ENCODE measurements at places on chromosomes 1 and 21. TPM values are rescaled to one million over a fixed set of nuclear protein-coding genes. Genes with fewer than 3 reads are reported as not detected.

DNA sequence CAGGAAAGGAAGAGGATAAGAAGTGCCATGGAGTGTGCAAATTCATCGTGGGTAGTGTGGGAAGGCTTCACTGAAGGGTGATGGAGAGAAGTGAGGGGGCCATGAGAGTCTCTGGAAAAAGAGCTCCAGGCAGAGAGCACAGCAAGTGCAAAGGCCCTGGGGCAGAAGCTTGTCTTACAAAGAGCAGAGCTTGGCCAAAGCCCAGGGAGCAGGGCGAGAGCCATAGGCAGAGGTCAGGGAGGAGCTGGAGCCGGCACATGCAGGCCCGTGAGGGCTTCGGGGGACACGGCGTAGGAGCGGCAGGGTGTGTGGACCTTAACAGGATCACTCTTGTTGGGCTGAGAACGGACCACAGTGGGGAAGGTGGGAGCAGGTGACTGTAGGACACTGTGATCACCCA is 83.7 kb upstream of the EDN2 start:
- DNase-seq: no peak

DNA sequence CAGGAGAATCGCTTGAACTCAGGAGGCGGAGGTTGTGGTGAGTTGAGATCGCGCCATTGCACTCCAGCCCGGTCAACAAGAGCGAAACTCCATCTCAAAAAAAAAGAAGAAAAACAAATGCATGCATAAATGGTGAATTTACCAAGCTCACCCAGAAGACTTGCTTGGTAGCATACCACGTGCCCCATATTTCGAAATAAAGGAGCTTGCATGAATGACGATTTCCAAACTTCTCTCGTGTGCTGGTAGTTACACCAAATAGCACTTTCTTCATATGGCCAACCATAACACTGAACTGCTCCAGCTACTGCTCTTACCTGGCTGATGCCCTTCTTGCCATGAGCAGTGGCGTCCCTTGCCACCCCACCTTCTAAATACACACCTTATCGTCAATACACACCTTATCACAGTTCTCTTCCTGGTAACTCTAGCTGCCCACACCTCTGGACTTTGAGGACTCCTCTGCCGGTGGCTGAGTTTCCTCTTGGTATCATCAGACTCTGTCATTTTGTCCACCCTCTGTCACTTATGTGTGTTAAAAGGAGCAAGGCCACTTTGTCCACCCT is 2.8 kb downstream of the DOP1B start:
- DNase-seq: no peak

- DNase-seq: no peak
These were observed 5.7 kb upstream of the FYB2 start for GRCh38 chr1:56824938-56825337.

DNA sequence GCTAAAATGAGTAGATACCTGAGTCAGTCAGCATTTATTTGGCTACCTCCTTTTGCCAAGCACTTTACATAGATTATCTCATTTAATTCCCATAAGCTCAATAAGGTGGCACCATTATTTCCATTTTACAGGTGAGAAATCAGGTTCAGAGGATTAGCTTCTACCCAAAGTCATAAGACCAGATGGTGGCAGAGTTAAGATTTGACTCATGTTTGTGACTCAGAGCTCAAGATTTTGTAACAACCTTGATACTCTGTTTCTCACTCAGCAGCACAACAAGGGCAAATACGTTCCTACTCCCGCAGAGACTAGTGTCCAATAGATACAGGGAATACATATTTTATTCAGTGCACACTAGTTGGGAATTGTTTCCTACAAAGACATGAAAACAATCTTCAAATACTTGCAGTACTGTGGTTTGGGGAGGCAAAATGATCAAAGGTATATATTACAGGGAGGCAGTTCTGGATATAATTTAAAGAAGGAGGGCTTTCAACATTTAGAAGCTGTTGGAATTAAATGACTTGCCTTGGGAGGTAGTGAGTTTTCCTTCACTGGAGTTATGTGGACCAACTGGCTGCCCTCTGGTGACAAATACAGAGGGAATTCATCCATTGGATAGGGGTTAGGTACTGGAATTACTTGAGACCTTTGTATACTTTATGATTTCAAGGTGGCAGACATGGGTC is 3.6 kb downstream of the LEPR start:
- DNase-seq: no peak

DNA sequence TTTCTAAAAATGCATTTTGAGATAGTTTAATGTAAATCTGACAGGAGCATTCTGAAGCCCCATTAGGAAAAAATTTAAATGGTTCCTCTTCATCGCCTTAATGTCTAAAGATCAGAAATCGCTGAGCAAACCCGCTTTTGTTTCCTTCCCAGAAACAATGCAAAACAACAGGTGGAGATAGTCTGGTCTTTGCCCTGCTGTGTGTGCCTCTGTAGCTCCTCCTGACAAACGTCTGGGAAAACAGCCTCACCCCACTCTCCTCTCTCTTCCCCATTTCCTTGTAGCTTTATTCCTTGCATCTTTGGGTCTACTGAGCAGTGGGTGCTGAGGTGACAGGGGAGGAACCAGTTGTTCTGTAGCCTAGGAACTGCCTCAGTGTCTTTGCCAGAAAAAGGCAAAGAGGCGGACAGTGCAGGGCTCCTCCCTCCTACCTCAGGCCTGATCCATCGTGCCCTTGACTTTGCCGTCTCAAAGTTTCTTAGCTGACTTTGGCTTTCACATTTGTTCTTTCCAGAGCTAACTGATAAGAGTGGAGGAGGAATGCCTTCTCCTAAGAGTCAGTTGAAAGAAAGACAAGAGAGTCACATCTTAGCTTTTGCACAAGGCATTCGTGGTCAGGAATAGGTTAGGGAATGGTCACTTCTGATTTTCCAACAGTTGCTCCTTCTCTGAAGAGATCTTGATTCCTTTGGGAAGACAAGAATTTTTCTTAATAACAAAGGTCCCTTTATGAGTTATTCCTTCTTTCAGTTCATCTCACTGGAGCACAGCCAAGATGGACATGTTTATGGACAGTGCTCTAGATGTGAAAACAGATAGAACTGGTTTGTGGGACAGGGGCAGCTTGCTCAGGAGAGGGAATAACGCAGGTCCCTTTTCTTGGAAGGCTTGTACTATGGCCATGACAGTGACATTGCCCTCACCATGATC is 24.9 kb downstream of the SYT11 start:
- DNase-seq: no peak

GRCh38 chr1:185408700-185409270 is 91.7 kb upstream of the IVNS1ABP start:
- DNase-seq: no peak

GRCh38 chr1:77200806-77201205 is 18.4 kb downstream of the PIGK start:
- no peak for DNase-seq

DNA sequence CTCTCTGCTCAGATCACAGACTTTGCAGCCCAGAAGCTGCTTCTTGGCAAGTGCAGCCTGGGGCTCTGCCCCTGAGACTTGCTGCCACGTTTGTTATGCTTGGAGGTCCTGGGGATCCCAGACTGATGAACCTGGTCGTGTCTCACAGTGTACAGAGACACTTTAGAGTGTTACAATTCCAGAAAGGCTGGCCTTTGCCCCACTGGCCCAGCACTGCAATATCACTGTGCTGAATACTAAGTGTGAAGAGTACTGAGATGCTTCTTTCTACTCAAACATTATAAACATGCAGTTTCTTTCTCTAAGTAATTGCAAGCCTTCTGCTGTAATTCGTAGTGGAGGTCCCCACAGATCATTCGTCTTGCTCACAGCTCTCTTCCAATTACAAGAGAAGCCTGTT is 133.2 kb downstream of the MAP3K21 start:
- DNase-seq: no peak

- DNase-seq: no peak
These were observed 105.8 kb downstream of the COLGALT2 start for GRCh38 chr1:183931646-183932271.

DNA sequence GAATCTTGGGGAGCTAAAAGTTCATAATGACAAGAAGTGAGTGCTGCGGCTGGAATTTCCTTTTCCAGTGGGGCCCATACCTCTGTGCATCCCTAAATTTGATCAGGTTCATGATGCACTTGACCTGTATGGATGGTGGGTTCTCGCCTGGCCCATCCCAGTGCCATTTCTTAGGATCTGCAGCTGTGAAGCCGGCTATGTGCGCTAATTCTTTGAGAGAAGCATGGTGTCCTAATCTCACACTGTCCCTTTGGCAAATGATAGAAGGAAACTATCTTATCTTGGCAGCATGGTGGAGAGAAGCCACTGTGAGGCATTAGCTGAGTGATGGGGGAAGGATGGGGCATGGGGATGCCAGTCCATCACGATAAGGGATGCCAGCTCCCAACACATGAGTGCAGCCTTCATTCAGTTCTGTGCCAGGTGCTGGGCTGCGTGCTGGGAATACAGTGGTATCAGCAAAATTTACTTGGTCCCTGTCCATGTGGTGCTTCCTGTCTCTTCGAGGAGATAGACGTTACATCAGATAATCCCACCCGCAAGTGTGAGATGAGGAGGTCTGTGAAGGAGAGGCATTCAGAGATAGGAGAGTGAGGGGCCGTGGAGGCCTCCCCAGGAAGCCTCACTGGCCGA is 30.5 kb downstream of the STUM start:
- no peak for DNase-seq

DNA sequence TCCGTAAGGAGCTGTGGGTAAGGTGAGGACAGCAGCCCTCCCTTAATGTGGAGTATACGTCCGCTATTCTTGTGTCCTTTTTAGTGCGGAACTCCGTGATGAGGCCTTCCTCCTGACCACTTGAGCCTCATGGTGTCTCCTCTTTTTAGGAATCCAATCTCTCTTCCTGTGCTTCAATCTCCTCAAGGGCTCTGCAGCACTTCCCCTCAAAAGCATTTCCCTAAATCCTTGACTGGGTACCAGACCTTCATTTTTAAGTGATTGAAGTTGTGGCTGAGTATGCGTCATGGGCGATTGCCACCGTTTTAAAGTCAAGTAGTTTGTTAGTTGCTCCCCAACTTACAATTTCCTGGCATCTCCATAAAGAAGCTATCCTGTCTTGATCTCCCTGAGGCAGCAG is 62.8 kb downstream of the SAMSN1 start:
- no peak for DNase-seq

DNA sequence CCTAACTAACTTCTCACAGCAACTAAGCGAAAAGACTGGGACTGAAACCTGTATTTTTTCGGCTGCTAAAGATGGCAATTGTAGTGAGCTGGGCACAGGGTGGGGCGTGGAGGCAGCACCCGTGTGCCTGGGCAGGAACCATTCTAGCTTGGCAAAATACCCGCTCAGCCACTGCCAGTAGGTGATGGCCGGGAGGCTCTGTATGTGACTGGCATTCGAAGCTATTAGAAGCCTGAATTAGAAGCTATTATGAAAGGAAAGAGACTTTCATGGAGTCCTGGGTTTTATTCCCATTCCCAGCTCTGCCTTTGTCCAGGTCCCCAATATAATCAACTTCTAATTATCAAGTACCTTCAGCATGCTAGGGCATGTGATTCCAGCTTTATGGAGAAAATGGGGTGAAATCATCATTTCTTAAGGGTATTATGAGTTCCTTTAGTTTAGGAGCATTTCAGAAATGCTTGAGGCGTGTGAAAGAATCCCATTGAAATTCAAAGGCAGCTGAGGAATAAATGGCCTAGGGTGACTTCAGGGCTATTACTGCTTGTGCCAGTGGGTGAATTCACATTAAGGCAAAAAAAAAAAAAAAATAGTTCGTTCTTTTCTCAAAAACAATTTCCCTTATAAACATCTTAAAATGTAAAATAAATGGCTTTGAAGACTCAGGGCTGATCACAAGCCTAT is 125.6 kb downstream of the KCNN3 start:
- DNase-seq: no peak

PDZK1 gene
- 90.2 TPM for total RNA-seq

MIXL1 gene
- total RNA-seq: not detected

TMEM125 gene
- 22.8 TPM for total RNA-seq

LRIF1 gene
- 35.2 TPM for total RNA-seq

SIK1 gene
- total RNA-seq: 69.4 TPM

HES4 gene
- total RNA-seq: 53.8 TPM

C1orf87 gene
- not detected for total RNA-seq
